ENCODE measurements at places on chromosomes 1 and 21. TPM values are rescaled to one million over a fixed set of nuclear protein-coding genes. Genes with fewer than 3 reads are reported as not detected.

DNA sequence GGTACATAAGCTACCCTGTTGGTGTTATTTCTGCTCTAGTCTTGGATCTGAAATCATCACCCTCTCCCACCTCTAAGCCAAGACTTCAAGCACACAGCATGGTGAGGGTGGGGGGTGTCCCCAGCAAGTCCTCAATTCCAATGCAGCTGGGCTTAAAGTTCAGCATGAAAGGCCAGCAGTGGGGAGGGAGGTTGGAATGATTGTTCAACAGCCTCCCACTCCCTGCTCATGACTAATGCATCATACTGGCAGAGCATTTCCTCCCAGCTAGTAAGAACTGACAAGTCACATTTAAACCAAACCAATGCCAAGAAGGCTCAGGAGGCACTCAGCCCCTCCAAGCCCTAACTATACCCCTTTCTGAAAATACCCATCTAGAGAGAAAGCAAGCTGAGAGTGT is 50.1 kb downstream of the TIAM1 start:
- no peak for DNase-seq

GRCh38 chr1:167500283-167500860 is 18.0 kb downstream of the CD247 start:
- no peak for DNase-seq

Gene ACOT7
- 3.1 TPM for total RNA-seq

DNA sequence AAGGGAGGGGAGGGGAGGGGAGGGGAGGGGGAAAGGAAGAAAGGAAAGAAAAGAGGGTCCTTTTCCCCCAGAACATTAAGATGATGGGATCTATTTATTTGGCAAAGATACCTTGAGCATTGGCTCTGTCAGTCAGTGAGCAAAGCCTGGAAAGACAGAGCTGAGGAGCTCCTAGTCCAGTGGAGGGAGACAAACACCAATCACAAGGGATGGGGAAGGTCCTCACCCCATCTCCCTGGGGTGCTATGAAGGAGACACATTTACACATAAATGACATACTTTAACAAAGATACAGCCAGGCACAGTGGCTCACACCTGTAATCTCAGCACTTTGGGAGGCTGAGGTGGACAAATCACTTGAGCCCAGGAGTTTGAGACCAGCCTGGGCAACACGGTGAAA is 154.9 kb upstream of the TIAM1 start:
- DNase-seq = no peak

GRCh38 chr1:77876884-77877283 is 11.5 kb upstream of the NEXN start:
- no peak for DNase-seq

GRCh38 chr1:160048335-160048734 is 16.5 kb upstream of the PIGM start:
- no peak for DNase-seq

GRCh38 chr1:224784265-224785039 is 145.0 kb upstream of the DNAH14 start:
- DNase-seq = no peak

Gene RPE65
- total RNA-seq = not detected

- DNase-seq = peak; percentile 78
These were observed at the start of gene PGM1 for GRCh38 chr1:63593303-63593885. TSS of gene PGM1 (plus strand) at chr1:63593411. CDS start at chr1:63593489, 78 bp downstream.

All from CD4-positive, alpha-beta memory T cell (primary cell).